ENCODE measurements at places on chromosomes 7 and 10.

- no peak for DNase-seq
Observed at GRCh38 chr10:77180104-77180503, 457.5 kb downstream of the KCNMA1 start.

GRCh38 chr10:60441515-60441914 is 51.8 kb upstream of the ANK3 start:
- DNase-seq, result no peak

DNA sequence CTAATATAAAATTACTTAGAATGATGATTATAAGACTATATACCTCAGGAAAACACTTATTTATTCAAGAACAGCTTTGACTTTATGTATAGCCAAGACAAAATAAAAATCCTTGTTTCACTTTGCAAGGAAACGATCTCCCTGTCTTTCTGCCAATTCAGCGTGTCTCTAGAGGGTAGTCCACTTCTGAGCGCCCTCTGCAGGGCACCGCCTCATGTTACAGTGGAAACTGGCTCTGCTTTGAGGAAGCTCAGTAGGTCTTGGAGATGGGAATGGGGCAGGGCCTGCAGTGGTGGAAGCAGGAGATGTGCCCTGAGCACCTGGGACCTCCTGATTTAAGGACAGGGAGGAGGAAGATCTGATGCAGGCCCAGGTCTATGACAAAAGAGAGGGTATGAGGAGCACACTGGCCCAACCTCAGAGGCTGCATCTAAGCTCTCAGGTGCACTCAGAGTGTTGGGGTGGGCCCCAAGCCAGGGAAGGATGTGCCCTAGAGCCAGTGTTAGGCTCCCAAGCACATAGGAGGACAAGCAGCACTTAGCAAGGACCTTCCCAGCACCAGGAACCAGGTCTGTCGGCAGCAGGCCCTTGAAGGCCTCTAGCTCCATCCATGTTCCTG is 481.0 kb downstream of the TNS3 start:
- DNase-seq, result no peak

GRCh38 chr7:123539871-123540270 is 5.5 kb upstream of the IQUB start:
- no peak for DNase-seq

DNA sequence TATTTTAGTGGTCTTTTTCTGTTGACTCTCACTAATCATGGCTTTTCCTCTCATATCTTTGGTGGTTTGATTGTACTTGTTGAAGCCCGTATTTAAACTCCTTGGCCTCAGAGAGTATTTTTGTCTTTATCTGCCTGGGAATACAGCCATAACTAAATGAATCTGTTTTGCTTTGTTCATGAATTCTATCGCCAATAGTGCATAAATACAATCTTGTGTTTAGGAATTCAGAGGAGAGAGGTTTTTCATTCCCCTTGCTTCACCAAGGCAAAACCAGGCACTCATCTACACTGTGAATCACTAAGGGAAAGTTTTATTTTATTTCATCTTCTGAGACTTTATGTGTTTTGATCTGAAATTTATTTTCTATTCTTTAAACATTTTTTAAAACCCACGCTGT is 152.7 kb downstream of the BICC1 start:
- no peak for DNase-seq

All from RWPE2 (cell line).